ENCODE measurements at places on chromosomes 1 and 21.

DNA sequence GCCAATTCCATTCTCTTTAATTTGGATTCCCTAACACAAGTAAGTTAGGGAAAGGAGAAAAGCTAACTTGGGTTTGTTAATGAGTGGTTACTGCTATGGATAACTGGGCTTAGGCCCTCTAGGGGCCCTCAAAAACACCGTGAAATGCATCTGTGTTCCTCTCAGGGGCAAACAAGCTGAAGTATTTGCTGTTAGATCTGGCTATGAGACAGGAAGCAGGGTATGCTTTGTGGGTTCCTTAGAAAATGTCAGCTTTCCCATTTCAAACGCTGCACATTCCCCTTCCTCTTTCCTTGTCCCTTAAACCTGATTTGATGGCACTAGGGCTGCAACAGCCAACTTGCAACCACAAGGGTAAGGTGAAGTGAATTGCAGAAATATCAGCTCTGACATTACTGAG lies 5.7 kb upstream of the CAP1 start:
- DNase-seq = no peak

GRCh38 chr1:96424877-96425276 lies 296.7 kb upstream of the PTBP2 start:
- DNase-seq = no peak

DNA sequence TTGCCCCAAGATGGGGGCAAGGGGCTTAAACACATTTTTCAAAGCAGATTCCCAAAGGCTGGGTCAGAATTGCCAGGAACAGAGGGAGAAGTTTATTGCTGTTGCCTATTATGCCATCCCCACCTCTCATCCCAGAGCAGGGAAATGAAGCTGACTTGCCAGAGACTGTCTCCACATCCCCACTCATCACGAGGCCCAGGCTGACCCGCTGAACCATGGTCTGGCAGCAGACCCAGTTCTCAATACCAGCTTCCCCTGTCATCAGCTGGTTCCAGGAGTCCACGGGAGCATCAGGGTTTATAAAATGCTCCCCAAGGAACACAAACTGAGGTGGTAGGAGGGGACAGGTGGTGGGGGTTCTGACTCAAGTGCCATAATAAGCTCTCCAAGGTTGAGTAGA lies 605.9 kb downstream of the NPHP4 start:
- no peak for DNase-seq

GRCh38 chr1:66154394-66154793 lies 361.7 kb downstream of the PDE4B start:
- no peak for DNase-seq

- DNase-seq = no peak
These were observed 253.0 kb upstream of the HOOK1 start for GRCh38 chr1:59561796-59562195.

DNA sequence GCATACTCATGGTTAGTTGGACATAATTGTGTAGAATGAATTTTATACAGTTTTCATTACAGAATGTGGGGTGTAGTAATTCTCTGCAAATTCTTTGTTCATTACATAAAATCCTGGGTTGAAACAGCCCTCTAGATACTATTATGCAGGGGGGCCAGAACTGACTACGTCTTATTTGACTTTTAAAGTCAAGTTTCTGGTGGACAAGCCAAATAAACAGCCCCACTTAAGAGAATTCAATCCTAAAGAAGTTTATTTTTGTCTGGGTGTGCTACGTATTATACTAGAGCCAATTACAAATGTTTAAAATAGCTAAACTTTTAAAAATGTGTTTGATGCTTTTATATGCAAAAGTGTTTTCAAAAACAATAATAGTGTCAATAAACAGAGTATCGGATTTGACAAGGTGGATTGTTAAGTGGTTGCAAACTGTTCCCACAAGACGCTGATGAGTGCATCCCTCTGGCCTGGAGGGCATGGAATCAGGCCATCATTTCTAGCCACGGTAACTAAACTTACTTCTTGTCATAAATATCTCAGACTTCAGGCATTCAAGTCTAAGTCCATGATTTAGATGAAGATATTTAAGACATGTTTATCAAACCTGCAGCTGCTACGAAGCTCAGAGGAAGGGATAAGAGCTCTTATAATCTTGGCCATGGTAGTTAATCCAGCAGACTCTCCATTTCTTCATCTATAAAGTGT lies 646.3 kb downstream of the KIF26B start:
- DNase-seq = no peak

DNA sequence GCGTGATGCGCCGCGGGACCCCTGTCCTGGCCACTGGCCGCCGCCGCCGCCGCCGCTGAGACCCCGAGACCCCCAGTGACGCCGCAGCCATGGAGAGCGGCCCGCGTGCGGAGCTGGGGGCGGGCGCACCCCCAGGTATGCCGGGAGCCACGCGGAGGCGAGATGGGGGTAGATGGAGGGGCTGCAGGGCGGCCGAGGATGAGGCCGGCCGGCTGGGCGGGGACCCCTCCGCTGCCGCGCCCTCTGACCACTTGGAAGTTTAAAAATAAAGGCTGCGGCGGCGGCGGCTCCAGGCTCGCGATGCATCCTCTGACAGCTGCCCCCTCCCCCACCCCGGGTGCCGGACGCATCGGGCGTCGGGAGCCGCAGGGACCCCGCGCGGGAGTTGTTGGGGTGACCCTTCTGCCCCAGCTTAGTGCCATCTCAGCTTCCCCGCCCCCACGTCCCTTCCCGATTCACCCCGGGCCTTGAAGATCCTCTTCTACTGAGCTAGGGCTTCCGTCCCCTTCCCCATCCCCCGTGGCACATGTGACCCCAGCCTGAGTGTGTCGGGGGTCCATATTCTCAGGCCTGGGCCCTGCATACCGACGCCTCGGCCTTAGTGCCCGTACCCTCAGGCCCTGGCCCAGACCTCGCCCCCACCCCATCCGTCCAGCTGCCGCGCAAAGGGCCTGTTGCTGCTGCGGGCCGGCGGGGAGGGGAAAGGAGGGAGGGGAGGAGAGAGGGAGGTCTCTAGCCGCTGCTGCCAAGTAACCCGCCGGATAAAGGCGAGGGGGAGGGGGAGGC lies 562 bp downstream of the MAP7D1 start:
- peak; percentile 70 for DNase-seq

- no peak for DNase-seq
These were observed 1.9 kb downstream of the ETNK2 start for GRCh38 chr1:204149635-204150565.

GRCh38 chr1:29180497-29181412 lies 945 bp downstream of the SRSF4 start:
- no peak for DNase-seq

GRCh38 chr1:164801246-164801731 lies 242.3 kb downstream of the PBX1 start:
- no peak for DNase-seq

DNA sequence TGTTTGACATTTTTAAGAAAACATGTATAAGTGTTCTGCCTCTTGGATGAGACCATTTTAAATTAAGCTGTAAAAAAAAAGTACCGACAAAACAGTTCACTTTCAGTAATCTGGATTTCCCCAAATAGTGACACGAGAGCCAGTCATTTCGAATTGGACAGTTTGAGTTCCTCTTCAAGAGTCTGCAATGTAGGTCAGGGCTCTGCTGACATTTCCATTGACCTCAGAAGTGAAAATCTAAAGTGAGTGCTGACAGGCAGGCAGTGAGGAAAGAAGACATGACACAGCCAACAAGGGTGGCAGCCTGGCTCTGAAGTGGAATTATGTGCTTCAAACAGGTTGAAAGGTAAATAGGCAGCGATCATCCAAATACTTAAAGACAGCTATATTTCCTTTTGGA lies at the start of gene IL23R:
Gene IL23R, plus strand, starts transcription at position 259 of the 400 bp plus-strand sequence. CDS start 1,667 bp downstream, outside the sequence.
- DNase-seq = no peak

DNA sequence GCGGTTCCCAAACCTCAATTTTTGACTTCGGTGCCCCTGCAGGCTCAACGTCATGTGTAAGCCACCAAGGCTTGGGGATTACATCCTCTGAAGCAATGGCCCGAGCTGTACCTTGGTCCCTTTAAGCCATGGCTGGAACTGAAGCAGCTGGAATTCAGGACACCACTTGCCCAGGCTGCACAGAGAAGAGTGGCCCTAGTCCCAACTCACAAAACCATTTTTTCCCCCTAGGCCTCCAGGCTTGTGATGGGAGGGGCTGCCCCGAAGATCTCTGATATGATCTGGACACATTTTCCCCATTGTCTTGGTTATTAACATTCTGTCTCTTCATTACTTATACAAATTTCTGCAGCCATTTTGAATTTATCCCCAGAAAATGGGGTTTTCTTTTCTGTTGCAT lies 233.3 kb upstream of the ADGRL4 start:
- no peak for DNase-seq

- DNase-seq = peak; percentile 70
These were observed at the start of gene CCDC24 for GRCh38 chr1:43991476-43992231. CCDC24 (plus strand) TSS chr1:43991599; CDS start chr1:43991879, 280 bp downstream.

GRCh38 chr1:4215391-4215790 lies 315.3 kb upstream of the C1orf174 start:
- peak; percentile 4 for DNase-seq

DNA sequence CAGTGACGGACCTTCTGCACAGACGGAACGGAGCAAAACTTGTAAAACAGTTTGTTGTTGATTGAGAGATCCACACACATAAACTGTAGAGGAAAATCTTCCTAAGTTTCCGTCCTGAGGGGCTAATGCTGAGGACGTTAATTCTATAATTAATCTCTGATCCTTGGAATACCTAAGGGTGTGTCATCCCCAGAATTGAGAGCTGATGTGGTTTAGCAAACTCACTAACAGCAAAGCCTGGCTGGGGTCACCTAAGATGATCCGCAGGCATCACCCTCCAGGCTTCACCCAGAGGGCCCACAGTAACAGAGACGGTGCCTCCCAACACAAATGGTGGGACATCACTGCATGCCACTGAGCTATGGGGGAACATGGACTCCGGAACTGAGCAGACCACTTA lies 97.5 kb downstream of the SMYD2 start:
- no peak for DNase-seq

DNA sequence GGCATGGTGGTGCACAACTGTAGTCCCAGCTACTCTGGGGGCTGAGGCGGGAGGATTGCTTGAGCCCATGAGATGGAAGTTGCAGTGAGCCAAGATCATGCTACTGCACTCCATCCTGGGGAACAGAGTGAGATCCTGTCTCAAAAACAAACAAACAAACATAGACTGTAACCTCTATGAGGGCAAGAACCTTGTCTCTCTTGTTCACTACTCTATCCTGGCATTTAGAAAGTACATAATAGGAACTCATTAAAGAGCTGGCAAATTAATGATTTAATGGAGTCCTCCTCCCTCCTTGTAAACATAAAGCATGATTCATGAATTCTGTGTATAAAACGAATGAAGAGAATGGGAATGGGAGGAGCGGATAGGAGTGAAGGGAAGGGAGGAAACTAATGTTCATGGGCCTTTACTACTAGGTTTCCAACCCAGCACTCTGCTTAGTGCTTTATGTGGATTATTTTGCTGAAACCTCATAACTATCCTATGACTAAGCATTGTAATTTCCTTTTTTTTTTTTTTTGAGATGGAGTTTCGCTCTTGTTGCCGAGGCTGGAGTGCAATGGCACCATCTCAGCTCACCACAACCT lies 8.6 kb downstream of the LMOD1 start:
- DNase-seq = no peak

GRCh38 chr1:25700626-25701025 lies 84.0 kb downstream of the MAN1C1 start:
- DNase-seq = peak; percentile 41

DNA sequence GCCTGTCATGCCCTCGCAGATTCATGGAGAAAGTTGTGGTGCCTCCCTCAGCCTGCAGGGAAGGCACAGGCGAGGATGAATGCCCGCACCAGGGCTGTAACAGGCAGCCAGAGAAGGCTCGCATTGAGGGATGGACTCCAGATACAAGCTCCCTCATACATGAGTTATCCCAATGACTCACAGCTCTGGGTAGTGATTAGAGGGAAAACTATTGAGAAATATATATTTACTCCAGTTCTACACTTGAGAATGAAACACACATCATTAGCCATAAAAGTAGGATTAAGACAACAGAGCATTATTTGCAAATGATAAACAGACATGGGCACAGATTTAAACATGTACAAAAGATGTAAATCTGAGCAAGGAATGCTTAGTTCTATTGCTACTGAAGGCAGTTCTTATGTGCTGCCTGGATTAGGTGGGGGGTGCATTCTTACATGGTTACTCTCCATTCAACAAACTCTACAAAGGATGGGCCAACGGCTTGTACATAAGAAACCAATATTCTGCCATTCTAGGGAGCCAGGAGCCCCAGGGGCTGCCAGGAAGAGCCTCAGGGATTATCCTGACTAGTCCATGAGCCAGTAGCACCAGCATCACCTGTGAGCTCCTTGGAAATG lies 97.9 kb downstream of the CSMD2 start:
- DNase-seq = no peak

DNA sequence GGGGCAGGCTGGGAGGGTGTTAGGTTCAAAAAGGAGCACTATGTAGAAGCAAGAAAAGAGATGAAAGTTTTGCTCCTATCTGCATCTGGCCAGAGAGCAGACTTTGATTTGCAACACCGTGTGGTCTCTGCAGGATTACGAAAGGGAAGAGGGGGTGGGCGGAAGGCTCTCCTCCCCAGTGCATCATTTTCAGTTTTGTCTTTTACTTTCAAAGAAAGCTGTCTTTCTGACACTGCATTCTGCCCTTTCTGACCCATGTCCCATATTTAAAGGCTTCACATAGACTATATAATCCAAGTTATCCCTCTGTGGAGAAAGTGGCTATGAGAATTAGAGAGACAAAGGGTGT lies 126.5 kb downstream of the RHOU start:
- DNase-seq = no peak

DNA sequence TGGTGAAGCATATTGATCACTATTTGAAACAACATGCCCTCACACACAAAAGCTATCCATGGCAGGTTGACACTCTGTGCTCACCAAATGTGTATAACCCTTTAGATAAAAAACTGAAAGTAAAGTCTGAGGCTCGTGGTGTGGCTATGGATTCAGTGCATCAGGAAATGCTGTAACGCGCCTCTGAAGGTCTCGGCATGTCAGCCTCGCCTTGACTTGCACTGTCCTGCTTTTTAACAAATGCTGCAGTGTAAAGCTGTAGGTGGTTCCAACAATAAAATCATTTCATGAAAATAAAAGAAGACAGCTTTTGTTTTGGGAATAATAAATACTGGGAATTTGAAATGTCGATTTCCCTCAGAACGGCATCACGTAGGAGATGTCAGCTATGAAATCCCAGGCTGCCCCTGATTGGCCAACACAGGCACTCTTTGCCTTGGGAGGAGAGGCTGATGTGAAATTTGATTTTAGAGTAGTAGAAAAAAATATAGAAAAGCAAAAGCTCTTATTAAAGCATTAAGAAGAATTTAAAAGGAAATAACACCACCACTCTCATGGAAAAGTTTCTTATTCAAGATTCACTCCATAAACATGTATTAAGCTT lies 168.2 kb downstream of the DSCAM start:
- no peak for DNase-seq

GRCh38 chr1:100459358-100460114 lies 78.4 kb upstream of the GPR88 start:
- peak; percentile 78 for DNase-seq

Measured in HEK293T (cell line).